ENCODE measurements at places on chromosomes 6 and 20.
A peak's percentile ranks its signal among the peaks of the same experiment; 100 is the strongest.

DNA sequence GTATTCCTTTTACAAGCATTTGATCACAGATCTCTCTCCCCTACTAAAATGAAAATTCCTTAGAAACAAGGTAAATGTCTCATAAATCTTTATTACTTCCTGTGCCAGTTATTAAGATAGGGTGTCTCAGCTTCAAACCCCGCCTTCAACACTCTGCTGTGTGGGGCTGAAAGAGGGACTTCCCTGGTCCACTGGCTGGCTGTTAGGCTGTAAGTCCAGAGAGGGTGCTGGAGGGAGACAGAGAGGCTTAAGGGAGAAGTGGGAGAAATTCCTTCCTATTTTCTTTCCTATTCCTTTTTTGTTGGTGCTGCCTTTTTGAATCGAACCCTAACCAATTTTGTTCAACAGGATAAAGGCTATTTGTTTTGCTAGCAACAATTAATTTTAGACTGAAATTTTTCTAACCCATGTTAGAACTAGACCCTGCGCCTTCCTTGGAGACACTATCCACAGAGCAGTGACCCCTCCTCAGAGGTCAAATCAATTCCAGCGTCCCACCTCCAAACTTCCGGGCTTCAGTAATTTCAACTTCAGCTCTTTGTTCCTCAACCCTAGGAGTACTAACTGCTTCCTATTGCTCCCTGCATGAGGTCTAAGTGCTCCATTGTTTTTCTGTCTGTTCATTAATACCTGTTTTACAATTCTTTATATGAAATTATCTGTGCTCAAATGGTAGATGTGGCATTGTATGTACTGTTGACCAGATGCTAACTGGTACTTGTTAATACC is 207.5 kb upstream of the OPRM1 start:
- no peak for DNase-seq

GRCh38 chr6:158852312-158853071 is 33.3 kb upstream of the EZR start:
- DNase-seq: no peak

DNA sequence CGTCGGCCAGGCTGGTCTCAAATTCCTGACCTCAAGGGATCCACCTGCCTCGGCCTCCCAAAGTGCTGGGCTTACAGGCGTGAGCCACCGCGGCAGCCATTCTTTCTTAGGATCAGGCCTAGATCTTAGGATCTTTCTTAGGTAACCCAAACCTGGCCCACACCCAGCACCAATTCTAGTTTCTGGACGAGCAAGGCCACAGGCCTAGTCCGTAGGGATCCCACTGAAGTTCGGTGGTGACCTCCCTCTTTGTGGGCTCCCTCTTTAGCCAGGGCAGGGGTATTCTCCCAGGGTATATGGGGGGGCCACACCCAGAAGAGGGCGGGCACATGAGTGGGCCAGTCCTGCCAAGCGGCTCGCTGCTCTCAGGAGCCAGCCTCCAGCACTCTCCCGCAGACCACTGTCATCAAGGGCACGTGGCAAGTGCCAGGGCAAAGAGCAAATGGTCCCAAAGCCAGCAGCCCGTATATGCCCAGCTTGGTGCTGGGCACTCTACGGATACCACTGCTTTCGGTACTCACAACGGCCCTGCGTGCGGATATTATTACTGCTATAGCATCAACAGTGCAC is 6.5 kb downstream of the PXDC1 start:
- DNase-seq: no peak

DNA sequence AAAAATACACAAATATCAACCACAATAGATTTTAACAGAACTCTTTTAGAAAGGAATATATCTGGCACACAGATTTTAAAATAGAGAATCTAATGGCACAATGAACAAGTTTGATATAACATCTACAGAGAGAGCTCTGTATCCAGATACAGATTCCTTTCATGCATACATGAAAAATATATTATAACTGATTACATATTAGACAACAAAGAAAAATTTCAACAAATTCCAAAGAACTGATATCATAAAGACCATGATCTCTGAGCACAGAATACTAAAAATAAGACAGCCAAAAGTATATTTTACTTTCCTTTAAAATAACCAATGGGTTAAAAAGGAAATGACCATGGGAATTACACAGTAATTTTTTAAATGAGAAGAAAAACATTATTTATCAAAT is 74.1 kb upstream of the MAP7 start:
- no peak for DNase-seq

DNA sequence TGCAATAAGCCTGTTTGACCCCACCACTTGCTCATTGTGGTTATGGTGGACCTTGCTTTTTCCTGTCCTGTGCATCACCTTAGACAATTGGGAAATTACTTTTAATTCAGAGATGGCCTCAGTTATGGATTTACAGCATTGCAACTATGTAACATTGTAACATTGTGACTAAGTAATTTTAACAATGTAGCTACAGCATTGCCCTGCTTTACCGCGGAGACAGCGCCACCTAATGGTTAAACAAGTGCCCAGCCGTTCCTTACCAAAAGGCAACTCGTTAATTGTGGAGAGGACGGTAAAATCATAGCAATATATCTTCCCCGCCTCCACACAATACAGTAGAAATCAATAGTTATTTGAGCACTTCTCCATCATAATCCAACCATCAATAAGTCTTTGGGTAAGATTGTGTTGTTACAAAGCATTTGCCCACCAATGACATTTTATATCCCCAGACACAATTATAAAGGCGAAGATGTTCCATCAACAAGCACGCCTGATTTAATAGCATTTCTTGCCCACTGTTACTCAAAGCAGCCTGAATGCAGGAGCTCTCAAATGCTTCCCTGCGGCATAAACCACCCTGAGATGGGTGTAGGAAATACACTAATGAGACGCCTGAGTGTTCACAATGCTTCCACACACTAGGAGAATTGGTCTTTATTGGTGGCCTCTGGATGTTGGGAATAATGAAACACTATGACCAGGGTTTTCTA is 93.7 kb downstream of the PROKR2 start:
- DNase-seq: peak; percentile 19

GRCh38 chr20:49306903-49307620 is 29.2 kb upstream of the ZNFX1 start:
- DNase-seq: no peak

- no peak for DNase-seq
These were observed 185.1 kb upstream of the HDDC2 start for GRCh38 chr6:125486881-125487280.

DNA sequence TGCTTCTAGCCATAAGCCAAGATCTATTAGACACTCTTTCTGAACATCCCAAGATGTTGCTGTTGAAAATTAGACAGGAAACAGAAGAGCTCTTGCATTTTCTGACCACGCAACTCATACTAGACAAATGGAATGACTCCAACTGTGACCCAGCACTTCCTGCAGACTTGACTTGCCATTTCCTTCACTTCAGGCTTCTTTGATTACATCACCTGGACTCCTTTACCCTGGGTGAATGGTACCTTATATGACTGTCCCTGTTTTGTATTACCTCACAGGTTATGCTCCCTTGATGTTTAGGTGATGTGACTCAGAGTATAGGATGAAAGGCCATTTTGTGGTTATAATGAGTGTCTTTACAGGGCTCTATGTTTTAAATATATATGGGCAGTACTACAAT is 236.1 kb downstream of the BMP2 start:
- DNase-seq: no peak

DNA sequence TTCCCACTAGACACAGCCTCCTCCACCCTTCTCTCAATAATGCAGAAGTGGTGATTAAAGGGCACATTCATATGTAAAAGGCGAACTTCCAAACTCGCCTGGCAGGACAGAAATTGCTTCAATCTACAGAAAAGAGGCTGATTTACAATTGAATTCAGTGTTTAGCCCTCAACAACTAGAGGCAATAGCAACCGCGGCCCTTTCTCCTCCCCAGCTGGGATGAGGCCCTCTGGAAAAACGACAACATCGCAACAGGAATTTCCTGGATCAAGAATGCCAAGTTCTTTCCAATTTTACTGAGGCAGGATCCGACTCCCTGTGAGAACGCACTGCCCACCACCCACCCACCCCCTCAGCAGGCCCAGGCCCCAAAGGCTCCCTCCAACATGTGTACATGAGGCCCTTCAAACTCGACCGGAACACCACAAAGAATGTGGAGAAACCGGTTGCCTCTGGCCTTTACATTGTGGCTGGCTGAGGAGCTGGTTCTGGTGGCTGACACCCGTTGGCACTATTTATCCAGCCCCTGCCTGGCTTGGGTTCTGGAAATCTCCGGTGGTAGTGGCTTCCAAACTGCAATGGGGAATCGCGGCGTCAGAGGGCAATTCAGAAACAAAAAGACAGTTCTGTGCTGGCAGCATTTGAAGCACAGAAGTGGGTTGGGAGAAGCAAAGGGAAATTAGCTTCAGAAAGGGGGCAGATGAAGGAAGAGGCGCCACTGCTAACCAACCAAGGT is 36.8 kb downstream of the ZMYND8 start:
- no peak for DNase-seq

DNA sequence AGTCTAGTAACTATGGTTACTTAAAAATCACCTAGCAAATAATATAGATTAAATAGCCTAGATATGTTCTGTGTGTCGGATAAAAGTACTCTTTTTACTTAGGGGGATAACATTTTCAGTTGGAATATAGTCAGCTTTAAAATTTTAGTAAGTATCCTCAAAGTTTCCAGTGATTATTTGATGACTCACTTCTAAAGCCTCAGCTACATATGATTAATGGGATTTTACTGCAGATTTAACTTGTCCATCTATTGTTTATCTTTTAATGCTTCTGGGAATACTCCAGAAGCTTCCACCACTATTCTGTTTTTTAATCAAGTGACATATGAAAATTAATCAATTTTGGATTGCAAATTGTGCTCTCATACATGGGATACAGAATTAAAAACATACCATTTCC is 8.7 kb upstream of the TENT5A start:
- DNase-seq: no peak

- no peak for DNase-seq
These were observed 204.0 kb downstream of the DLL1 start for GRCh38 chr6:170086639-170087420.

Data from HS-27A (cell line).